ENCODE measurements at places on chromosomes 12 and 14. TPM values are rescaled to one million over a fixed set of nuclear protein-coding genes. Genes with fewer than 3 reads are reported as not detected.

Gene PKP2
- 37.1 TPM for total RNA-seq

Gene MED13L
- 37.6 TPM for total RNA-seq

Gene SYNDIG1L
- total RNA-seq, result not detected

Gene REC8
- 6.7 TPM for total RNA-seq

Gene ADAM20
- 0.04 TPM for total RNA-seq

Gene C12orf56
- 0.23 TPM for total RNA-seq

Gene TMTC2
- total RNA-seq, result 3.1 TPM

Gene C3AR1
- not detected for total RNA-seq

Gene CMKLR1
- total RNA-seq, result not detected

Gene TMEM119
- total RNA-seq, result 0.49 TPM

Gene ACOT4
- total RNA-seq, result 1.6 TPM

Gene ZDHHC22
- total RNA-seq, result not detected

Gene ZNF384
- total RNA-seq, result 11.6 TPM

Gene MAP1LC3B2
- 0.70 TPM for total RNA-seq

Gene MYRFL
- total RNA-seq, result not detected

Gene LGR5
- total RNA-seq, result not detected

Gene EFS
- 10.1 TPM for total RNA-seq

Gene TOGARAM1
- 4.1 TPM for total RNA-seq

Gene NKX2-1
- total RNA-seq, result not detected

Gene SAMD4A
- total RNA-seq, result 10.6 TPM

Gene KRT75
- total RNA-seq, result 4.9 TPM

Gene CCDC60
- not detected for total RNA-seq

Gene HOXC12
- 0.31 TPM for total RNA-seq

Gene LRRK2
- total RNA-seq, result 0.39 TPM

Gene TMEM30B
- 13.0 TPM for total RNA-seq

Gene CLEC7A
- total RNA-seq, result not detected

Gene POTEG
- total RNA-seq, result not detected

Gene ITGB7
- total RNA-seq, result 0.04 TPM

Gene ERC1
- total RNA-seq, result 12.6 TPM

Gene P3H3
- 10.6 TPM for total RNA-seq

Gene TSPAN19
- 0.55 TPM for total RNA-seq

Gene RPS6KL1
- total RNA-seq, result 2.1 TPM

Gene TAS2R19
- total RNA-seq, result 0.39 TPM

Gene KCNC2
- total RNA-seq, result not detected

Gene SLC17A8
- not detected for total RNA-seq

Gene ACSS3
- total RNA-seq, result 6.4 TPM

Gene CLEC4D
- total RNA-seq, result not detected

Gene DAO
- not detected for total RNA-seq

Gene PTGDR
- not detected for total RNA-seq

Gene KRT74
- not detected for total RNA-seq

Gene PHETA1
- total RNA-seq, result 15.8 TPM

Gene KRT82
- not detected for total RNA-seq

Gene KRT5
- total RNA-seq, result 12,774 TPM

Gene CBLN3
- 0.11 TPM for total RNA-seq

Gene SLC10A1
- not detected for total RNA-seq

Gene SVOP
- total RNA-seq, result not detected

Gene NR1H4
- total RNA-seq, result not detected

Gene FBXW8
- 6.6 TPM for total RNA-seq

Gene TEX22
- not detected for total RNA-seq

Gene NFATC4
- total RNA-seq, result 2.9 TPM

Gene FITM1
- not detected for total RNA-seq

Gene MUCL1
- total RNA-seq, result not detected

Gene AGAP2
- 0.80 TPM for total RNA-seq

Gene TEAD4
- 34.2 TPM for total RNA-seq

Gene TAS2R42
- total RNA-seq, result not detected
